ENCODE measurements at places on chromosomes 16 and 17.

DNA sequence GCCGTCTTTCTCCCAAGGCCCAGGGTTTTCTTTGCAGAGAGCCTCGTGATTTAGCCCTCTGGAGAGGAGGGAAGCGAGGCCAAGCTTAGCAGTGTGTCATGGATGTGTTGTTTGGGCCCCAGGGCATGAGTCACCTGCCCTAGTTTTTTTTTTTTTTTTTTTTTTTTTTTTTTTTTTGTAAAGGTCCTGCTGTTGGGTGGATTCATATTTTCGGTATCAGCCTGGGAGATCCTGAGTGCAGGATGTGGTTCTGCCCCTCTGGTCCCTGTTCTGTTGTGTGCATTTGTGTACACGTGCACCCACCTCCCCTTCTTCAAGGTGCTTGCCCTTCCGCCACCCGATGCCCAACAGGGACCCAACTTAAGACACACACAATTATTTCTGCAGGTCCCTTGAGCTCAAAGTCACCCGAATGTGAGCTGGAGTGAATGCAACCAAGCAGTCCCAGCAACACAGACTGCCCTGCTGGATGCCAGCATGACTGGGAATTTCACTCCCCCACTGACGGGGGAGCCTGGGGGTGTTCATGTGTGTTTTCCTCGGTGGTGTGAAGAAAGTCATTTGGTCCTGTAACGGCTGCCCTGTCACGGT, 265.8 kb upstream of the TNRC6C start:
- DNase-seq = no peak

GRCh38 chr17:50475362-50475761, 3.3 kb upstream of the RSAD1 start:
- no peak for DNase-seq

DNA sequence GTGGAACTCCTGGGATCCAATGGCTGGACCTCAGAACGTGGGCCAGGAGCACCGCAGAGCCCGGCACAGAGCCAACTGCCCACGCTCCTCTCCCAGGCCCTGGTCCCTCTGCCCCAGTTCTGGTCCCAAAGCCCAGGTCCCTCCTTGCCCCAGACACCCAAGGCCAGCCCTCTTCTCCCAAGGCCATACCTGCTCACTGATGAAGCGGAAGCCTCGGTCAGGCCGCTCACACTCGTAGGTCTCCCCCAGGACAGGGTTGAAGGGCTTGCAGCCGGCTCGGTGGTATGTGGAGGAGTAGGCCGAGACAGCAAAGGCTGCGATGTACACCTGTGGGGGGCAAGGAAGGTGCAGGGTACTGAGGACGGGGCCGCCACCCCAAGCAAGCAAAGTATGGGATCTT, 8.5 kb downstream of the OSBPL7 start:
- DNase-seq = no peak

GRCh38 chr16:3536271-3536731, 35.5 kb downstream of the CLUAP1 start:
- no peak for DNase-seq

Measured in right lobe of liver (tissue), 6 donors.